Upper lobe of left lung (tissue), 6 donors: ENCODE measurements at places on chromosomes 2 and 18. TPM values are rescaled to one million over a fixed set of nuclear protein-coding genes. Genes with fewer than 3 reads are reported as not detected.
A peak's percentile ranks its signal among the peaks of the same experiment; 100 is the strongest.

Gene RPS27A
- 279 TPM for total RNA-seq

Gene CABYR
- not detected for total RNA-seq

Gene AP1S3
- 10.5 TPM for total RNA-seq

Gene C2orf15
- 1.5 TPM for total RNA-seq

GRCh38 chr18:40013001-40013609, 1941.9 kb upstream of the PIK3C3 start:
- DNase-seq = no peak

DNA sequence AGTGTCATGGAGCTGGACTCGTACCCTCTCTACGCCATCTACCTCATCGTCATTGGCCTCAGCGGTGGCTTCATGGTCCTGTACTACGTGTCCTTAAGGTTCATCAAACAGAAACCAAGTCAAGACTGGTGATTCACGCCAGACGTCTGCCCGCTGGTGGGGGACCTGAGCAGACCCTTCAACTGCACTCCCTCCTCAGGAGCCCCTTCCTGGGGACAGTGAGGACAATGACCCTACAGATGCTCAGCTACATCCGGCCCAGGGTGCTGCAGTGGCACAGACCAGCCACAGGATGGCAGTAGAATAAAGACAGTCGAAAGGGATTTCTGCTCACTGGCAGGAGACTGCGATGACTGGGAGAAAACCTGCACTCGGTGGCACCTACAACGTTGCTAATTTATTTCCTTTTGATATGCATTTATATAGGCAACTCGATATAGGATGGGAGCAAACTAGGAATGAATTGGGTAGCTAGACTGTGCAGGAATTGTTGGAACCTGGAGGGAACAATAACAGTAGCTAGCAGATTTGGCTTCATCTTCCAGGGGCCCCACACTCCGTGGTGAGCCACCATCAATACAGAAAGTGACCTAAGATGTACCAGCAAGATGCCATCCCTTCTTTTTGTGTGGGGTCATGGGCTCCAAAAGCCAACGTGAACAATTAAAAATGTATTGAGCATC, 39.2 kb downstream of the ABCG8 start:
- no peak for DNase-seq

- peak; percentile 45 for DNase-seq
These were observed 163.7 kb upstream of the APCDD1 start for GRCh38 chr18:10290638-10291235.

DNA sequence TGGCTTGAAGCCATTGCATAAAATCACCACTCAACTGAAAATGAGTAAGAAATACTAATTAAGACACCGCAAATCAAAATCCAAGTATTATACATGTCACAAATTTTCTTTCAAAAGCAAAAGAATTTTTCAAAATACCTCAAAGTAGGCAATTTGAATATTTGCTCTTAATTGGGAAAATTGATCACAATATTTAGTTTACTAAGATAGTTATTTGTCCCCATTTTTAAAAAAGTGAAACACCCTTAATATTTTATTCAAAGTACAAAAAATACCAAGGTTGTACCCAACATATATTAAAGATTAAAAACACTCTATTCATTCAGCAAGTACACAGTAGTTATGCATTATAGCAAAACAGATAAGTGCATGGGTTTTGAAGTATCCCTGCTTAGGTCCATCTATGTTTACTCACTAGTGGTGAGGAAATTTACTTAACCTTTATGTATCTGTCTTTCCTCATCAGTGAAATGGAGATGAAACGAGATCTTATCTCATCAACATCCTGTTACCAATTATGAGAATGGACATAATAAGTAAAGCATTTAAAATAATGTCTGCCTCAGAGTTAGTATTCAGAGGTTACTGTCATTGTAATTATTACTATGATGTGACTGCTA, 35.1 kb downstream of the VPS54 start:
- DNase-seq = no peak

- no peak for DNase-seq
These were observed 18.0 kb downstream of the SPEG start for GRCh38 chr2:219452361-219453317.

DNA sequence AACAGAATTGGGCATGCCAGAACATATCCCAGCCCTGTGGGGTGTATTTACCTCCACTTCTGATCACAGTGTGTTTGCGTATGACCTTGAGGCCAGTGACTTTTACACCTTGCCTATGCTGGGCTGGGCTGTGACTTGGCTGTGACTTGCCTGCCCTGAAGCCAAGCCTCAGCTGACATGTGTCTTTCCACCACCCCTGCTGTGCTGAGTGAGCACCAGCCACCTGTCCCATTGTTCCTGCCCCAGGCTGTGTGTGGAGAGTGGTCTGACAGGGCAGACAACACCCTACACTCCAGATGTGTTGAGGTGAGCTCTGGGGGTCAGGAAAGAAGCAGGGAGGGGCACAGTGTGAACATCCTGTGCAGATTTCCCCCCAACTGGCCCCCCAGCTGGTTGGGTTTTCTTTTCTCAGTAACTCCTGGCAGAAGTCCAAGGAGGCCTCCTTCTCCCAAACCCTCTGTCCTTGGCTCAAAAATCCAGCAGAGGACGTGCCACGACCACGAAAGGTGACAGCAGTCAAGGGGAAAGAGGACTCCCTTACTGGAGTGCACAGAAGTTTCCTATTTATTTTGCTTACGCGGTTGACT, 5.1 kb upstream of the STEAP3 start:
- no peak for DNase-seq

DNA sequence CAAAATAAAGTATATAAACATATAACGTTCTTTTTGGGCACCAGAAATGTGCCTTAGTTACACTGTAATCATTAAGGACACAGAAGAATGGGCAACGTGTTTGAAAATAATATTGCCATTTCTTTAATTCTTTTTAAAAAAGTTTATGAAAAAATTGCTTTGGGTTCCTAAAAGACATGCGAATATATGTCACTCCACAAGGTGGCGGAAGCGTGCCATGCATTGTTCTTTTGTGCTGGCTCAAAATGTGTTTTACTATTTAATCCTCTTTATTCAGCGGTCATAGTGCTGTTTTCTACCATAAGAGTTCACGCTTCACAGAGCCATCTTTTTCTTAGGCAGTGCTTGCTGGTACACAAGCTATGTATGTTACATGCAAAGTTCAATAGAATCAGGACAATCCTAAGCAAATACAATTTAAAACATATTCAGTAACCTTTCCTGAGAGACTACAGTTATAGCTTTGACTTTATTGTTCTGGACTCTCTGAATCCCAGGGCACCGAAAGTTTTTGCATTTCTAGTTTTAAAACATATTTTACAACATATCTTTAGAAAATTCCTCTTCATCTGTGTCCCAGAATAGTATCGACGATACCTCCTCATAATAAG, 147.8 kb upstream of the ERBB4 start:
- no peak for DNase-seq

GRCh38 chr18:6994056-6994770, 123.4 kb downstream of the LAMA1 start:
- DNase-seq = no peak

GRCh38 chr2:62941413-62941812, 109.2 kb upstream of the OTX1 start:
- no peak for DNase-seq

GRCh38 chr2:67394734-67395133, 2.4 kb upstream of the ETAA1 start:
- DNase-seq = no peak

DNA sequence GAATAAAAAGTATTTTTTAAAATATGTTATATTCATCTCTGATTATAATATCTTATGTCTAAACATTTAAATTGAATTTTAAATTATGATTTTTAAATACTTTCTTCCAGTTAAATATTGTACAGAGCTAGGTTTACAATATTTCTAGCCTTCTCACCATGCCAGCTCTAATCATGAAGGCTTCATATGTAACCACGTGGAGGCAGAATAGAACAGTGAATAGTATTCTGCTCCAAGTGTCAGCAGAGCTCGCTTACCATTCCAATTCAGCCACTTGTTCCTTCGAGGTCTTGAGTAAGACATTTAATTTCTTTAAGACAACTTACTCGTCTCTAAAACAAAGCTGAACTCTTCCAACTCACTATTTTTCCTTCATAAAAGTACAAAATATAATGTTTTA, 871.8 kb downstream of the SUCLG1 start:
- no peak for DNase-seq

- no peak for DNase-seq
These were observed 36.5 kb downstream of the RHOB start for GRCh38 chr2:20483194-20483895.

GRCh38 chr18:45359275-45360009, 255.8 kb upstream of the SLC14A2 start:
- peak; percentile 22 for DNase-seq
